NCI-H1436 (cell line): ENCODE measurements at places on chromosomes 1 and 21.

DNA sequence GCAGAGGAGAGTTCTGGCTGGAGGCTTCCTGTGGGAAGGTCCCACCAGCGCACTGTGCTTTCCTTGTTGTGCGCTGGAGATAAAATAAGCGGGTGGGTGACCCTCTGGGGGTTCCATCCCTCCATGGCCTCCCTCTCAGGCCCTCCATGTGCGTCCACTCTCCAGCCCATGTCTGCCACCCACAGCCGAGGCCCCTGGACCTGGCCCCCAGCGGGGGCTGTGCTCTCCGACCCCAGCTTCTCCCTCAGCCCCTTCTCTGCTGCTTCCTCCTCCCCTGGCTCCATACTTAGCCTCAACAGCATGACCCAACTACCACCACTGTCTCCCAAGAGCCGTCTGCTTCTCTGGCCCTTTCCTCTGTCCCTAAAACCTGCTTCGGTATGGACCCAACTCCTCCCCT is 61.4 kb downstream of the GNG4 start:
- no peak for DNase-seq

- no peak for DNase-seq
Observed at GRCh38 chr1:109247401-109248365, 1.7 kb upstream of the CELSR2 start.

- no peak for DNase-seq
Observed at GRCh38 chr1:37475380-37476086, 1.2 kb downstream of the ZC3H12A start.

DNA sequence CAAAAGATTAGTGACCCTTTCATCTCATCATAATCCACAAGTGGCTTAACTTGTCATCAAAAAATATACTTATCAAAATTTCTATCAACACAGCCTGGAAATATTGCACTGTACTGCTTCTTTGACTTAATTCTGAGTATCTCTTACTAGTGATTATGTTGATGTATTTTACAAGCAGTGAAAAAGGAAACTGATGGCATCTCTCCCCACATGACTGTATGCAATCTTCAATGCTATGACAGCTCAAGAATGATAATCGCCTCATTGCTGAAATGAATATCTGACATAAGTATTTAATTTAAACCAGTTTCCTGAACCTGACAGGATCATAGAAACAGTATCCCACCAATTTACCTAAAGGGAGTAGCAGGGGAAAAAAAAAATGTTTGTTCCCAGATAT is 79.5 kb downstream of the DPYD start:
- no peak for DNase-seq

GRCh38 chr1:151934048-151934493 is 24.8 kb upstream of the THEM4 start:
- DNase-seq: peak; percentile 62

- DNase-seq: peak; percentile 12
Observed at GRCh38 chr21:41411449-41412089, 14.5 kb upstream of the MX1 start.

GRCh38 chr1:119771770-119772169 is 3.1 kb upstream of the HMGCS2 start:
- DNase-seq: no peak

- no peak for DNase-seq
Observed at GRCh38 chr1:21118167-21118566, 58.5 kb downstream of the EIF4G3 start.

DNA sequence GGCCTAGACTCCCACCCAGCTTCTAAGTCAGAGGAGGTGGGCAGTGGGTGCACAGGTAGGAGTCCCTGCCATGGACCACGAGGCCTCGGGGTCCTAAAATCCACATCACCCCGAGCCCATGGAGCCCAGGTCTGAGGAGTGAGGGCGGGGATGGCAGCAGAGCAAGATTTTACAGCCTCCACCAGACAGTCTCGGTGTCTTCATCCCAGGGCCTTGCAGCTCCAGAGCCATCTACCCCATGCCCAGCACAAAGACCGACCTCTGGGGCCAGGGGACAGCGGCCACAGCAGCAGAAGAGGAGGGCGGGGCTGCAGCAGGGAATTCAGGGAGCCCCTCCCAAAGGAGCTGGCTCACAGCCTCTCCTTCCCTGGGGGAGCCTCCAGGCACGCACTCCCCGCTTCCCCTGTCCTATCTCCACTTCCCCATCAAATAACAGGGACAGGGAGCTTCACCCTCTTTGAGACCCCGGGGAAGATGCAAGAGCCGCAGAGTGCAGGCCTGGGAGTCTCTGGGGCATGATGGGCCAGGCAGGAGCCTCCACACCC is 14.6 kb downstream of the CHD5 start:
- no peak for DNase-seq

DNA sequence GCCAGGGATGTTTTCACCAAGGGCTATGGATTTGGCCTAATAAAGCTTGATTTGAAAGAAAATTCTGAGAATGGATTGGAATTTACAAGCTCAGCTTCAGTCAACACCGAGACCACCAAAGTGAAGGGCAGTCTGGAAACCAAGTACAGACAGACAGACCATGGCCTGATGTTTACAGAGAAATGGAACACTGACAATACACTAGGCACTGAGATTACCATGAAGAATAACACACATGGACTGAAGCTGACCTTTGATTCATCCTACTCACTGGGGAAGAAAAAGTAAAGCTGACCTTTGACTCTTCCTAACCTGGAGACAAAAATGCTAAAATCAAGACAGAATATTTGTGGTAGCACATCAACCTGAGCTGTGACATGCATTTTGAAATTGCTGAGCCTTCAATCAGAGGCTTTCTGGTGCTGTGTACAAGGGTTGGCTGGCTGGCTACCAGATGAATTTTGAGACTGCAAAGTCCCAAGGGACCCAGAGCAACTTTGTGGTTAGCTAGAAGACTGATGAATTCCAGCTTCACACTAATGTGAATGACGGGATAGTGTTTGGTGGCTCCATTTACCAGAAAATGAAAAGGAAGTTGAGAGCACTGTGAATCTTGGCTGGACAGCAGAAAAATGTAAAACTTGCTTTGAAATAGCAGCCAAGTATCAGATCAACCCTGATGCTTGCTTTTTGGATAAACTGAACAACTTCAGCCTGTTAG is 190.4 kb upstream of the KCTD3 start:
- DNase-seq: no peak

DNA sequence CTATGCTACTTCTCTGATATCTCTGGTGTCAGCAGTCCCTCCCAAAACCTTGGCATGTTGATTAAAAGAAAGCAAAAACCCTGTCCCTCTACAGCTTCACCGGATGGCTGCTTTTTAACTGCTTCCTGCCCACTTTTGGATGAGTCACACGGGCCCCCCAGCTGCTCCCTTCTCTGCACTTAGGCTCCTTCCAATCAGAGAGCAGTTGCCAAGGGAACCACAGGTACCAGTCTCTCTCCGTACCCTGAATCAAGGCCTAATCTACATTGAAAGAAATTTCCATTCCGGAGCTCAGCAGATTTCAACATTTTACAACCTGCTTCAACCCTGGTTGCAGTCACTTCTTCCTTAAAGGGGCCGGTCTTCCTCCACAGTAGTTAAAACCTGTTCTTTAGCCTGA is 70.6 kb upstream of the GJB5 start:
- DNase-seq: peak; percentile 64

DNA sequence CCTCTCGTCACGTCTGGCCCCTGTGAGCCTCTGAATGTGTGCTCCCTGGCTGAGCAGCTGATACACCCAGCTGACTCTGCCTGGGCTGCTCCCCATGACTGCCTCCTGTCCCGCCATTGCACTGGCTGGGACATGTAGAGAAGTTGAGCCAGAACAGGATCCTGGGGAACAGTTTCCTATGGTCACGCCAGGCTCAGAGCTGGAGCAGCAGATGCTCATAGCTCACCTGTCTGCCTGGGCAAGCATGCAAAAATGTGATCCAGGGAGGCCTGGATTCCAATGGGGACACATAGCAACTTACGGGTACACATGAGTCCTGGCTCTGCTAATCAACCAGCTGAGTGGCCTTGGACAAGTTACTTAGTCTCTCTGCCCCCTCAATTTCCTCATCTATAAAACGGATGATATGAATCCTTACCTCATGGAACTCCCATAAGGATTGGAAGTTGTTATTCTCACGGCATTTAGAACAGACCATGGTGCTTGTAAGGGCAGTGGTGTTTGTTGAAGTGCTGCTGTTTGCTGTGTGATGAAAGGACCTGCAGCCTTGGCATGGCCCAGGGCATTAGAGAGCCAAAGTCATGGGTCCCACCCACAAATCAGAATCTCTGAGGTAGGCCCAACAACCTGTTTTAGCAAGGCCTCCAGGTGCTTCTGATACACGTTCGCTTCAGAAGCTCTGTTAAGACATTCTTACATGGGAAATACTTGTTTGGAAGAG is 150.3 kb upstream of the VANGL1 start:
- no peak for DNase-seq

DNA sequence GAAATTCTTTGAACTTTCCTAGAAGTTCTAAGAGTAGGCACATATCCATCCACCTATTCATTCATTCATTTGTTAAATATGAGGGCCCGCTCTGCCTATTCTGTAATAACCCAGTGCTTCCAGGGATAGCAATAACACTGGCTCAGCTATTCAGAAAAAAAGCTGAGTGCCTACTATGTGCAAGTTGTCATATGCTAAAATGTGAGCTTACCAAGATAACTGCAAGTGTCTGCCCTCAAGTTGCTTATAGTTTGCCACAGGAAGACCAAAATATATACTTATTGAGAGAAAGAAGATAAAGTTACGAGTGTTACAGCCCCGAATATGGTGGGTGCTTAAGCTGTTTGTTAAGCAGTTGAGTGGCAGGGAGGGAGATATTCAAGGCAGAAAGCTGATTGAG is 39.6 kb downstream of the CD55 start:
- DNase-seq: no peak

GRCh38 chr21:44869781-44870747 is 3.4 kb downstream of the PTTG1IP start:
- DNase-seq: no peak

- no peak for DNase-seq
Observed at GRCh38 chr21:19507682-19508260, 1104.2 kb upstream of the TMPRSS15 start.

DNA sequence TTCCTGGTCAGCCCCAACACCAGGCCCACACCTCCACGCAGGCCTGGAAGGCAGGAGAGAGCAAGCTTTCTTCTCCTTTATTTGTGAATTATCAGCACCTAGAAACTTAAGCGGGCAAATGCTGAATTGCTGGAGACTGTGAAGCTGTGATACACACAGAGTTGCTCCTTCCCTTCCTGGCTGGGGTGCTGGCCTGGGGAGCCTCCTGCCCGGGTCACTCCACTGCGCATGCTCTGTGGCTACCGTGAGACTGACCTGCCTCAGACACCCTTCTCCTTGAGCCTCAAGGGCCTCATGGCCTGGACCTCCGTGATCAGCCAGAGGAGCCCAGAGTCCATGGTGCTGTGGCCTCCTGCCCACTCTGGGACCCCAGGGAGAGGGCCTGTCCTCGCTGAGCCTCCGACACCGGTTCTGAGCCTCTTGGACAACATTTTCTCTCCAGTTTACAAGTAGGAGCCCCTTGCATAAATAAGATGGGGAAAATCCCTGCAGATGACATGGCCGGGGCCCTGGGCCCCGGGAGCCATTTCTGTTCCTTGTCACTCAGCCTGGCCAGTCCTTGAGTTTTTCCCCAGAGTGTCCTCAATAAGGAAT is 18.0 kb downstream of the AGPAT3 start:
- DNase-seq: no peak

DNA sequence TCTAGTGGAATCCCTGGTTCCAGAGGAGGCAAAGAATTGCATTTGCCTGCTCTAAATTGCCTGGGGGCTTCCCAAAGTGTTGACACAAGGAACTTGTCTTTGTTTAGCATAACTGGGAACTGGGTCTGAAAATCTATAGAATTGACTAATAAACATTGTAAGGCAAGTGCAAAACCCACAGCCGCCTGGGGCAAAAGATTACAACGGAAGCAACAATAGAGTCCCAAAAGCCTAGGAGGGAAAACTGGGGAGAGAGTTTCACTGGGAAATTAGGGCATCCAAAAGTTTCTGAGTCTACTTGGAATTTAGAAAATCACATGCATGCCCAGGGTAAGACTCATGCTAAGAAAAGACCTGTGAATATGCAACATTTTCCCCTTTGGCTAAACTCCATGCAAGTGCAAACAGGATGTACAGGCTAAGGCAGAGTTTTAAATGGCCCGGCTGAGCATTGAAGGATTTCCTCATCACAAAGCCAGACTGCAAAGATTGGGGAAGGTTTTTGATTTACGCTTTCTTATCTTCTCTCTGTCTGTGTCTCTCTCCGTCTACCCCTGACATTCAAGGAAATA is 725.3 kb upstream of the NCAM2 start:
- no peak for DNase-seq

DNA sequence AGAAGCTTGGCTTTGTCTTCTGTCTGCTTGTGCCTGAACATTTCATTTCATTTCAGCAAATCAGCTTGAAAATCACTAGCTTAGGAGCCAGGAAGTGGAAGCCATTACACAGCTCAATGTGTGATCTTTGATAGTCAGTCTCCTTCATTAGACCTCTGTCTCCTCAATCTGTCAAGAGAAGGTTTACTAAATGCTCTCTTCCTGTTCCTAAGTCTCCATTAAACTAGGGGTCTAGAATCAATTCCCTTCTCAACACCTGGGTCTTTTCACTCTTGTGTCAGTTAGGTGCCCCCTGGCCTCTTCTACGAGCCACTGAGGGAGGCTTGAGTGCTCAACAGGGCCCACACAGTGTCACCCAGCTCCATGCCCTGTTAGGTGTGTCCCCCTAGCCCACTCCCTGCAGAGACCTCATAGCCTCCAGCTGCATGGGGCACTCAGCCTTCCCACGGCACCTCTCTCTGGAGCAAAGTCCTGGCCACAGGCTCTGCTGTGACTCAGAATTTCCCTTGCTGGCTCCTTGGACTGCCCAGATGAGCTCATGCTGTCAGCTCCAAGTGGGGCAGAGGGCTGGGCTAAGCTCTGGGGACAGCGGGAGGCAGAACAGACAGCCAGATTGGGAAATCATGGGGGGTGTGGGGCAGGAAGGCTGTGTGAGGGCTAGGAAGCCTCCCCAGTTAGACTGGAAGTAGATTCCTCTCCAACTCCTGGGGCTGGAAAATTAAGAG is 115.7 kb upstream of the IPO9 start:
- DNase-seq: no peak

DNA sequence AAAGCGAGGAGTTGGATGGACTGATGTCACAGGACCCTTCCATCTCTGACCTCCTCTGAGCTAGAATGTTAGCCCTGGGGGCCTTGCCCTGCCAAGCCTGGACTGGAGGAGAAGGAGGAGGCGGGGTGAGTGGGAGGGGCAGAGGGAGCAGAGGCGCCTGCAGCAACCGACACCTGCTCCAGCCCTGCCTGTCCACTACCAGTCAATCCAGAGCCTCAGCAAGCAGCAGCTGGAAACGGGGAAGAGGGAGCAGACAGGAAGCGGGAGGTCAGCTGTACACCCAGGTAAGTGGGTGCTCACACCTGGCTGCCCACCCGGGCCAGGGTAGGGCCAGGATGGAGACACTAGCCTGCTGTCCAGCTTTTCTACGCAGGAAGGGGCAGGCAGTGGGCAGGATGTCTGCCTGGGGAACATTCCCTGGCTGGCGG is at the start of gene IGFN1:
Gene IGFN1 (plus strand): TSS at position 201 of the 428 bp plus-strand sequence. CDS start 2,470 bp downstream, outside the sequence.
- DNase-seq: no peak

DNA sequence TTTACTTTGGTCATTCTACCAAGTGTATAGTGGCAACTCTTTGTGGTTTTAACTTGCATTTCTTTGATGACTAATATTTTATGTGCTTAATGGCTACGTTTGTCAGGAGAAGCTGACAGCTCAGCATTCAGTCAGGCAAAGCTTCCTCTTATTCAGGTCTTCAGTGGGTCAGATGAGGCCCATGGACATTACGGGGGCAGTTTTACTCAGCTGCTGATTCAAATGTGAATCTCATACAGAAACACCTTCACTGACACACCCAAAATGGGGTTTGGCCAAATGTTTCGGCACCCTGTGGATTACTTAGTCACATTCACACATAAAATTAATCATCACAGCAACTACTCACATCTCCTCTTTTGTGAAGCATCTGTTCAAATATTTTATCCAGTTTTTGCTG is 104.9 kb upstream of the PLD5 start:
- no peak for DNase-seq
